ENCODE measurements at places on chromosomes 1 and 21.

DNA sequence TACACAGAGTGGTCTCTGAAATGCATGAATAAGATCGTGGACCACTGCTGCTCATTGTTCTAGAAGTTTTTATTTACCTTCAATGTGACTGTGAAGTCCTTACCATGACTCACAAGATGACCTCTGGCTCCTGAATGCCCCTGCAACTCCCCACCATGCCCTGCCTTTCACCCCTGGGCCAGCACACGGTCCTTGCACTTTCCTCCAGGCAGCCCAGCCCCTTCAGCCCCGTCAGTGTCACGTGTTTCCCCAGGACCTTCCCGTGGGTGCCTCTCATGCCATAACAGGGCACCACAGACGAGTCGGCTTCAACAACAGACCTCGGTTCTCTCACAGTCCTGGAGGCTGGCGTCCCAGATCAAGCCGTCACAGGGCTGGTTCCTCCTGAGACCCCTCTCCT is 62.1 kb downstream of the B3GALT5 start:
- no peak for DNase-seq

- no peak for DNase-seq
These were observed 56.9 kb downstream of the SLC45A1 start for GRCh38 chr1:8374812-8375211.

- peak; percentile 4 for DNase-seq
These were observed 569.1 kb downstream of the NPHP4 start for GRCh38 chr1:5423109-5423508.

DNA sequence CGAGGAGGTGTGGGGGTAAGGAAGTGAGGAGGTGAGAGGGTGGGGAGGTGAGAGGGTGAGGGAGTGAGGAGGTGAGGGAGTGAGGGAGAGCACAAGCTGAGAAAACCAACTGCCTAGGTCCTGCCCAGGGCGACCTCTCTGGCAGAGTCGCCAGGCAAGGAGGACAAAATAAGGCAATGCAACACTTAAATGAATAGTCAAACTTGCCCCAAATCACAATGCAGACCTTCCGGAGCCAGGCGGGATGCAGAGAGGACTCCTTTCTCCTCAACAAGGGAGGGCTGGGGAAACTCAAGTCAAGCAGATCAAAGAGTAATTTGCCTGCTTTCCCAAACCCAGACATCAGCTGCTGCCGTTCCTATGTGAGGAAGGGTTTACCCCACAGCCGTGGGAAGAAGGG is 86.0 kb downstream of the CCDC185 start:
- DNase-seq: no peak

GRCh38 chr1:204320382-204320804 is 39.3 kb downstream of the PLEKHA6 start:
- DNase-seq: no peak

GRCh38 chr1:55824251-55824640 is 609.1 kb upstream of the USP24 start:
- no peak for DNase-seq

DNA sequence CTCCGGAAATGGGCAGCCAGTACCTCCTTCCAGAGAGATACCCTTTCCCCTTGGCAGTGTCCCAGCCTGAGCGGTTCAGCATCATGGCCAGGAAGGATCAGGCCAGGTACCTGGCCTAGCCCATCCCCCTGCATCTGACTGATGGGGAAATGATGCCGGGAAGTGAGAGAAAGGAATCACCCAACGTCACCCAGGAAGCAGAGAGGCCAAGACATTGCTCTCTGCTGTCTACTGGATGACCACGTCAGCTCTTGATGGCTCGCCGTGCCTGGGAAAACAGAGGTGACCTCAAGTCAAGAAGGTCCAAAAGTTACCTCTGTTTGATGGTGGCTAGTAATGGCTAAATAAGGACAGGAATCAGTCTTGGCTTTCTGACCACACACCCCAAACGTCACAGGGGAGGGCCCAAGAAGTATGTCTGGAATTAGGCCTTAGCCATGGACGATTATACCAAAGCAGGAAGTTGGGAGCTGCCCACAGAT is 79.0 kb downstream of the MRPL37 start:
- DNase-seq: no peak

GRCh38 chr1:110787328-110788071 is 85.4 kb upstream of the CD53 start:
- DNase-seq: no peak

DNA sequence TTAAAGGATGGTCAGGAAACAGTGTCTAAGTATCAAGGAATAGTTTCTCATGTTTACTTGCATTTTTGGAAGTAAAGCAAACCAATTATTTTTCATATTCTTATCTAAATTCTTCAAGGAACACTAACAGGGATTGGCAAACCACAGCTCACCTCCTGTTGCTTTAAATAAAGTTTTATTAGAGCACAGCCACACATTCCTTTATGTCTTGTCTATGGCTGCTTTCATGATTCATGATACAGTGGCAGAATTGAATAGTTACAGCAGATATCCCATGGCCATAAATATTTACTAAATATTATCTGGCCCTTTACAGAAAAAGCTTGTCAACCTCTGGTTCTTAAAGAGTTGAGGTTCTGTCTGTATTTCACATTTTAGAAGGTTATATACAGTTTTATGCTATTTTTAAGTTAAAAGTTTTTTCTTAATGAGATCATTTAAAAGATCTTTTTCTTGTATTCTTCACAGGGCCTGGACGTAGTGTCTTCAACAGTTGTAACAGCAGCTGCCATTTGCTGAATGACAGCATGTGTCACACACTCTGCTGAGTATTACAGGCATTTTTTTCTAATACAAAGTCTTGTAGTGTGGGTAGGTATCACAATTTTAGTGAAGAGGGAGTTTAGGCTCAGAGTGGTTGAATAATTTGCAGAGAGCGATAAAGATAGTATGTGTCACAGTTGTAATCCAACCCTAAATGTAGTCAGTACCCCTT is 2.6 kb downstream of the ZNF691 start:
- no peak for DNase-seq

GRCh38 chr1:213277036-213277435 is 226.0 kb downstream of the RPS6KC1 start:
- DNase-seq: no peak

DNA sequence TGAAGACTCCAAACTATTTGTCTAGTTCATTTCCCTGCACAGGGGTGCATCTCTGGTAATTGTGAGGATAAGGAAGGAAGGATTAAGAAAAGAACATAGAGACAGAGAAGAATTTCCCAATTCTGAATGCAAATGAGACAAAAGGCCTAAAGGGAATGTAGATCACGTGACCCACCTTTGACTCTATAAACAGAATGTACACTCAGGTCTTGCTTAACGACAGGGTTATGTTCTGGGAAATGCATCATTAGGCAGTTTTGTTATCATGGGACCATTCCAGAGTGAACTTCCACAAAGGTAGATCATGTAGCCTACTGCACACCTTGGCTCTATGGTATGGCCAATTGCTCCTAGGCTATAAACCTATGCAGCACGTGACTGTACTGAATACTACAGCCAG is 252.3 kb upstream of the ZP4 start:
- no peak for DNase-seq

DNA sequence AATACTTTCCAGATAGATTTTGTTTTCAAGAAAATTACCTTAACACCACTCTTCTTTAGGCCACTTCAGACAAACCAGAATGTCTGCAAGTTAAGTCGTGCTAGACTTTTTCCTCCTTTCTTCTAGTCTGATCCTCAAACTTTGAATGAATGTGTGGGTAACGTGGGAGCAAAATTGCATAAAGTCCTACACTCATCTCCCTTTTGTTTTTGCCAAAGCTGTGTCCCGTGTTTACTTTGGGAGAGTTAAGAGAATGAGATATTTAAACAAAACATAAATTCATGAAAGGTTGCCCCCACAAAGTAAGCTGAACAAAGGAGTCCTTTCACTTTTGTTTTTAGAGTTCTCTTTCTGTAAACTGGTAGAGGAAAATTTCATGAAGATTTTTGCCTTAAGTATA is 16.9 kb upstream of the VAMP3 start:
- no peak for DNase-seq

GRCh38 chr1:15282810-15283474 is 35.9 kb downstream of the FHAD1 start:
- no peak for DNase-seq
